ENCODE measurements at places on chromosomes 6 and 20.

DNA sequence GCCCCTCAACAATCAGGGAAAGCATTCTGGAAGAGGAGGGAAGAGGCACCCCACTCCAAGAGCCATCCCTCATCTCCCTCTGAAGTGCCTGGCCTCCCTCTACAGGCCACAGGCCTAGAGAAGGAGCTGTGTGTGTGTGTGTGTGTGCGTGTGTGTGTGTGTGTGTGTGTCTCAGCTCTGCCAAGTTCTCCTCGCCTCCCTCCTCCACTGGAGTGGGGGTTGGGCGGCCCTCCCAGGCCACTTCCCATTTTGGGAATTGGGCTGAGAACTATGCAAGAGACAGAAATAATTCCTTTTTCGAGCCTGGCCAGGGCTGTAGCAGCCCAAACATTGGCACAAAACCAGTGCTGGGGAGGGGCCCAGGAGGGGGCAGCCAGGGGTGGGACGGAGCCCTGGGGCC is 35.7 kb downstream of the KCNB1 start:
- peak; percentile 32 for DNase-seq

- no peak for DNase-seq
Observed at GRCh38 chr20:19018881-19019280, 193.6 kb upstream of the SLC24A3 start.

DNA sequence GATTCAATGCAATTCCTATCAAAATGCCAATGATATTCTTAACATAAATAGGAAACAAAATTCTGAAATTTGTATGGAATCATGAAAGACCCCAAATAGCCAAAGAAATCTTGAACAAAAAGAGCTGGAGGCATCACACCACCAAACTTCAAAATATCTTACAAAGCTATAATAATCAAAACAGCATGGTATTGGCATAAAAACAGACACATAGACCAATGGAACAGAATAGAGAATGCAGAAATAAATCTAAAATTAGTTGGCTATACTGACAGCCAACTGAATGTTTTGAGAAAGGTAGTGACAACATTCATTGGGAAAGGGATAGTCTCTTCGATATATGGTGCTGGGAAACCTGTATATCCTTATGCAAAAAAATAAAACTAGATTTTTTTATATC is 121.9 kb upstream of the ASCC3 start:
- DNase-seq: no peak

DNA sequence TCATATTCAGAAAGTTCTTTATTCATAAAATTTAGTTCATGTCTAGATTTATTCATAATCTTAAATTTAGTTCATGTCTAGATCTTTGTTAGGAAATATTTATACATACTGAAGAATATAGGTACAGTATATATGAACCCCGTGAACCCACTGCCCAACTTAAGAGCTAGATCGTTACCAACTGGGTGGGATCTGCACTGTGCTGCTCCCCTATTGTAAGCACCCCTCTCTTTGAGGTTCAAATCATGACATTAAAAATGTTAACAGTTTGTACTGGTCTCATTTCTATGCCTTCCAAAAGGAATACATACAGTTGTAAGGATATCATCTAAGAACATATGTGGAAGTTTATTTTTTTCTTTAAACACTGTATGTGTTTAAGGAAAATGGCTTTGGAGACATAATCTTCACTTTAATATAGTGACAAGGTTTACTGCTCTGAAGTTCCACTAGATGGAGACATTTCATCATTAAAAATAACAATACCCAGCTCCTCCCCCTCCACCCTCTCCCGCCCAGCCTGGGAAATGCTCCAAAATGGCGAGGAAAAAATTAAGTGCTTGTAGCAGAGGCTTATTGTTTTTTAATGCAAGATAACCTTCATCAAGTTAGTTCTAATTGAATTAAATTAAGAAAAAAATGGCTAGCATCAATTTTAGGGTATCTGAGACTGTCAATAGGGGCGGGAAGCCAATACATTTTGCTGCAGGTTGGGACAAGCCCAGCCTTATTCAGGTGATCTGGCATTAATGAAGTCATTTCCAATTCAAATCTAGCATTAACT is 104.1 kb upstream of the TRAF3IP2 start:
- peak; percentile 67 for DNase-seq

GRCh38 chr6:104711371-104711770 is 148.3 kb downstream of the HACE1 start:
- DNase-seq: peak; percentile 63
